Activated CD4-positive, alpha-beta T cell treated with anti-CD3 and anti-CD28 coated beads, Interleukin-2, amount 50 U/mL, for 1 hour (primary cell): ENCODE measurements at places on chromosomes 5 and 9.

DNA sequence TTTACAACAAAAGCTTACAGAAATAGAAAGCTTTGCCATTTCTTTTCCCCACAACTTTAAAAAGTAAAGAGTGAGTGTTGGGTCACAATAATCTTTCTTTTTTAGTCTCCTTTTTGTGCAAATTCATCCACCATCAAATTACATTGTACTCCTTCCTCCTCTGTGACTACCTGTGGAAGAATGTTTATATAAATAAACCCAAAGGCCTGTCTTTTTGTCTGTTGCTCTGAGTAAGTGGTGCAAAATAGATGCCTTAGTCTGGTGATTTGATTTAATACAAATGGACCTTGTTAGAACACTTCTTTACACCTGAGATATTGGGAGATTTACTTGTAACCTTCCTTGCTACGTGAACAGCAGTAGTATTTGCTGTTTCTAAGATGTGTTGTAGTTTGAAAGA is 53.5 kb upstream of the TAF11L2 start:
- no peak for DNase-seq

DNA sequence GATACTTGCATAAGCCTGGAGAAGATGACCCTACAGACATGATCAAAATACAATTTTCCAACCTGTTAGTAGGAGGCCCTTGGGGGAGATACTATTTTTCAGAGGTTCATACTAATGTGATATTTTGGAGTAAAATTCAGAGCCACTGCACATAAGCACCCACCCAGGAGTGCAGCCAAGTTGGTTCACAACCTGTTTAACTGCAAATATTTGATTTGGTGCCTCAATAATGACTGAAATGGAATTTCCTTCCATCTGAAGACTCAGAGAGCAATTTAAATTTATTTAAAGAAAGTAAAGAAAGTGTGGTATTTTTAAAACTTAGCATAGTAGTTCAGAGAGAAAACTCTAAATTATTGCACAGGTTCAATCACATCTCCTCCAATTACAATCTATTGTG is 77.5 kb upstream of the FBN2 start:
- DNase-seq: no peak

DNA sequence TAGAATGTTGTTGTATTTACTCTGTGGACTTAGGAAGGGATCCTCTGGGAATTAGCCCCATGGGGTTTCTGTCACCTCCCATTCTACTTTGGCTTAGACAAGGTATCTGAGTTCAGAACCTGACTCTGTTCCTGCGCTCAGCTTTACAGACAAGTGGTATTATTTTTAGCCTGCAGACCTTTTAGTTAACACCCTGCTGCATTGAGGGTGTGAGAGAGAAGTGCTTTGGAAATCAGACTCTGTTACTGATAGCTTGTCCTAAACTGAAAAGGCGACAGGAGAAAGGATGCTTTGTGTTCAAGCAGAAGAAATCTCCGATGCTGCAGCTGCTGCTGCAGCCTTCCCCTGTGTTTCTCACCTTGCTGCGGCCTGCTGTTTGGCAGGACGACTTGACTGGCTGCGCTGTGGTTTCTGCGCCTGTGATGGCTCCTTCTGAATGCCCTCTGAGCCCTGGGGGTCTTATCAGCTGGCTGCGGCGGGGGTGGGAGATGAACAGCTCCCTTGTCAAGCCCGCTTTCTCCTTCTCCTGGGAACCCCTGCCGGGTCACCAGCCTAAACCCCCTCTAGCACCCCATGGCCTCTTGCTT is 61.9 kb downstream of the PGM5 start:
- DNase-seq: no peak

DNA sequence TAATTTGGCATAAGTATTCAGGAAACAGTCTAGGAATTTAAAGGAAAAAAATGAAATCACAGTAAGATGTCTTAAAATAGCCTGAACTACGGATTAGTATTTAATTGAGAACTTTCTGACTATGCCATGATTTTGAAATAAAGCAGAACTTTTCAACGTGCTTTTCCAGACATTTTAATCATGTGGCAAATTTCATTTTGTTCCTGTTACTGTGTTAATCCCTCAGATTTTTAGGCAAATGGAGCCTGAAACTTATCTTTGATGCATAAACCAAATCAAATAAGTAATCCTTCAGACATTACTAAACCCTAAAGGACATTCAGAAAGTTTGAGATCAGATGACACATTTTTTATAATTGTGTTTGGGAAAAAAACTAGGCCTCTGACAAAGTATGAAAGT is 75.7 kb downstream of the FBN2 start:
- no peak for DNase-seq
